Stimulated activated CD4-positive, alpha-beta T cell treated with anti-CD3 and anti-CD28 coated beads, Interleukin-1b, Interleukin-23, amount 100 ng/mL, for 1 hour (primary cell): ENCODE measurements at places on chromosomes 11 and 22.

GRCh38 chr11:908273-908672, 2.3 kb downstream of the CHID1 start:
- no peak for DNase-seq

DNA sequence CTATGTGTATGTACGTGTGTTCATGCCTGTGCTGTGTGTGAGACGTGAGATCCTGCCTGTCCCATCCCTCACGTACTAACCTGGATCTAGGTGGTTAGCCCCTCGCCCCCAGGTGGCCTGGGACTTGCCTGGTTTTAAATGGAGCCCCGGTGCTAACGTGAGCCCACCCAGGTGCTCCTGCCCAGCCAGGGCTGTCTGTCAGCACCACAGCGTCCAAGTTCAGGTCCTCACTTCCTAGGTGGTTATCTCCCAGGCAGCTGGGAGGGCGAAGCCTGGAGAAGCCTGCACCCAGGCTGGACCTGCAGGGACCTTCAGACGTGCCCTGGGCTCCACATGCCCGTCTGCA, 86.0 kb downstream of the KCNQ1 start:
- no peak for DNase-seq

- no peak for DNase-seq
Observed at GRCh38 chr22:45284705-45285262, at the start of gene UPK3A. Gene UPK3A, plus strand, starts transcription at chr22:45284949. Its CDS starts 65 bp downstream, at chr22:45285014.

DNA sequence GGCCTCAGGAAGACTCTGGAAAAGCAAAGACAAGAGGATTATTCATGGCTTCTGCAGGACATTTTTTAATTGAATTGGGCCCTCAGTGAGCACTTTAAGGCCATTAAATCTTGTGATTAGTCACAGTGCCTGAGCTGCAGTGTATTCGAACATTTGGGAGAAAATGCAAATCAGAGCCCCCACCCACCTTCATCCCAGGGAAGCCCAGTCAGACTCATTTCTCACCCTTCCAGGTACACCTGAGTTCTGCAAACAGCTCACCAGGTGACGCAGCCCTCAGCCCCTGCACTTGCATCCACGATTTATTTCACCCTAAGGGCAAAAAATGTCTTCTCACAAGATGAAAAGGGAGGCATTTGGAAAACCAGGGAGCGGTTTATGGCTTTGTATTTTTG, 128.7 kb downstream of the MPPED1 start:
- no peak for DNase-seq

DNA sequence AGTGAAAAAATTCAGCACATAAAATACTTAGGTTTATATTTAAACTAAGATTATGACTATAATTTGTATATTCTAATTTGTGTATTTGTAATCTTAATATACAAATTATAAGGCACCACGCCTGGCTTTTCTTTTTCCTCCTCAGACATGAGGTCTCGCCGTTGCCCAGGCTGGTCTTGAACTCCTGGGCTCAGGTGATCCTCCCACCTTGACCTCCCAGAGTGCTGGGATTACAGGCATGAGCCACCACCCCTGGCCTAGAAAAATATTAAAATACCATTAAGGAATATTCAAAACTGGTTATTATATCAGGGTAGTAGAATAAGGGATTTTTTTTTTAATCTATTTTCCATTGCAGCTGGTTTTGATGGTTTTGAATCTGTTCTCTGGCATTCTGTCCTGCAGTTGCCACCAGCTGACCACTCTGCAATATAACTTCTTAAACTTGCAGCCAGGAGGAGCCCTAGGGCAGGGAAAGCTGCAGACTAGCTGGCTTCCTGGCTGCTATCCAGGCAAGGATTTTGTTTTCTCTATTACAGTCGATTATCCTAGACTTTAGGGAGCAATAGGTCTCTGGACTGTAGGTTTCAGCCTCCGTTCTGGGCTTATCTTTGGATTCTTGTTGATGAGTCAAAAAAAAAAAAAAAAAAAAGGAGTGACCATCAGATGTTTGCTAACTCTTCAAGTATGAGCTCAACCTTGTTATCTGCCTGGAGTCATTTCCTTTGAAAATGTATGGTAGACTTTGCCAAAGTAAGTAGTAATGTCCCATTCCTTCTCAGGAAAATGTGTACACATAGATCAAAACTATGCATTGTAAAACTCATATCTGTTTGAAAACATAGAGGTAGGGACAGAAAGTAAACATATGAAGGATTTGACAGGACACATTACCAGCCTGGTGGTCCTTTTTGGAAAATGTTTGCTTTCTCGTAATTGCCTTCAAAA, 13.2 kb downstream of the POLA2 start:
- no peak for DNase-seq

- no peak for DNase-seq
Observed at GRCh38 chr11:76329983-76330382, 50.9 kb downstream of the THAP12 start.

GRCh38 chr11:133343951-133344350, 188.3 kb downstream of the OPCML start:
- DNase-seq: no peak
